ENCODE measurements at places on chromosomes 3 and 15.

- DNase-seq, result no peak
Measured at GRCh38 chr3:43185274-43185982, 79.5 kb upstream of the POMGNT2 start.

DNA sequence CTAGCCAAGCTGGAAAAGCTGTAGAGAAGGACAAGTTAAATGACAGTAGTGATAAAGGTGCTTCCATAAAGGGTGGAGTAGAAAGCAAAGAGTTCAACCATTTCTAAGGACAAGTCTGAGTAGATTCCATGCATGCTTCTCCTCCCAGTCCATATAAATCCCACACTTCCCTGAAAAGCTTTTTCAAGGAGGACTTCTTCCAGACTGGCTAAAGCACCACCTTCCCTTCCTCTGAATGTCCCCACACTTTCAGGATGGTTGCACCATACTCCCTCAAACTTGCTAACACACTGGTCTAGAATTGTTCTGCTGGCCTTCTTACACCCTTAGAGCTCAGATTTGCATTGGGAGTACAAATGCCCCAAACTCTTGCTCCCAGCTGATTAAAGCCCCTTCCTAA, 40.9 kb downstream of the FBN1 start:
- no peak for DNase-seq

DNA sequence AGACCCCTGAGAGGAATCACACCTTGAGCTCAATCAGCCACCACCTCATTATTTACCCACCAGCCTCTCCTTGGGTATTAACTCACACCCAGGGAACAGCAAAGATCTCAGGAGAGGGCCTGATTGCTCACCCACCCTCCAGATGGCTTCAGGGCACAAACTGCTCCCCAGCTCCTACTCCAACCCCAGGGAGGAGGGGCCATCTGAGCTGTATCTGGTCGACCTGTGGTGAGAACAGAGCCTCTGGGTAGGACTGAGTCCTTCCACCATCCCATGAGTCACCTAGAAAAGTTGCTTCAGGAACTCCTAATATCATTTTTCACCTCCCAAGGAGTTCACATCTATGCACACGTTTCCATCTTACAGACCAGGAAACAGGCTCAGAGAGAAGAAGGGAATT, 44.8 kb upstream of the HES1 start:
- no peak for DNase-seq

DNA sequence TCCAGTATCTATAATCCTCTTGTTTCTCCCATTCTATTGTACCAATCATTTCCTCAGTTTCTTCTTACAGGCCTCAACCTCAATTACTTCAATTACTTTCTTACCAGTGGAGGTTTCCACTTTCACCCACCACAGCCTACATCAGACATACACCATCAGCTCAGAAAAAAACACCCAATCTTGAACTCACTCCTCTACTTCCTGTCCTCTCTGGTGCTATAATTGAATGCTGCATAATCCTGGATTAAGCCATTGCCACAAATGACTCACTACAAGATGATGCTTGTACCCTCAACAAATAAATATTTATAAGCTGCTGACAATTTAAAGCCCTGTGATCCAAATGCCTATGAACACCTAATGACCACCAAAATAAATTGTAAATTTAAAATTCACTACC, 18.5 kb downstream of the RYK start:
- no peak for DNase-seq

GRCh38 chr3:112027826-112028225, 6.7 kb upstream of the TMPRSS7 start:
- no peak for DNase-seq

DNA sequence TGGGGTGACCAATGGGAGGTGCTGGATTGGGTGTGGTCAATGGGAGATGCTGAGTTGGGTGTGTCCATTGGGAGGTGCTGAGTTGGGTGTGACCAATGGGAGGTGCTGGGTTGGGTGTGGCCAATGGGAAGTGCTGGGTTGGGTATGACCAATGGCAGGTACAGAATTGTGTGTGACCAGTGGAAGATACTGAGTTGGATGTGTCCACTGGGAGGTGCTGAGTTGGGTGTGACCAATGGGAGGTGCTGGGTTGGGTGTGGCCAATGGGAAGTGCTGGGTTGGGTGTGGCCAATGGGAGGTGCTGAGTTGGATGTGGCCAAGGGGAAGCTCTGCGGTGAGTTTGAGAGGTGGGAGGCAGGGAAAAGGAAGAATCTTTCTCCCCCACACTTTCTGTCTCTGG, 250.0 kb upstream of the PROK2 start:
- DNase-seq, result no peak

GRCh38 chr15:58870451-58870850, 63.0 kb downstream of the SLTM start:
- DNase-seq, result no peak

GRCh38 chr15:93028632-93029213, 60.3 kb downstream of the RGMA start:
- DNase-seq, result no peak

GRCh38 chr3:9810433-9810770, 340 bp downstream of the TTLL3 start:
- no peak for DNase-seq

DNA sequence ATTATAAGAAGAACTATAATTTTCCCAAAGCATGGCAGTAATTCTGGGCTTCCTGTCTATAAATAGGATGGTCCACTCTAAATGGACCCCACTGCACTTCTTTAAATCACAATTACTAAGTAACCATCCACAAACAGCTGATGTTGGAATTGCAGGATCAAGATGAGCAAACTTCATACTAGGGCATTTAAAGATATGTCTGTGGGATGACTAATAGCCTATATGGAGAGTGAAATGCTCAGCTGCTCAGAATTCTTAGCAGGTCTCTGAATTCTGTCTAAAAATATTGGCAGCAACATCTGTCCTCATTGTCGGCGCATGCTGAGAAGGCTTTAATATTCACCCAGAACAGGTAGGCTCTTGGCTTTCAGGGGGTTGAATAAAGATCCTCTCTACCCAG, 140.4 kb downstream of the SATB1 start:
- DNase-seq, result no peak

DNA sequence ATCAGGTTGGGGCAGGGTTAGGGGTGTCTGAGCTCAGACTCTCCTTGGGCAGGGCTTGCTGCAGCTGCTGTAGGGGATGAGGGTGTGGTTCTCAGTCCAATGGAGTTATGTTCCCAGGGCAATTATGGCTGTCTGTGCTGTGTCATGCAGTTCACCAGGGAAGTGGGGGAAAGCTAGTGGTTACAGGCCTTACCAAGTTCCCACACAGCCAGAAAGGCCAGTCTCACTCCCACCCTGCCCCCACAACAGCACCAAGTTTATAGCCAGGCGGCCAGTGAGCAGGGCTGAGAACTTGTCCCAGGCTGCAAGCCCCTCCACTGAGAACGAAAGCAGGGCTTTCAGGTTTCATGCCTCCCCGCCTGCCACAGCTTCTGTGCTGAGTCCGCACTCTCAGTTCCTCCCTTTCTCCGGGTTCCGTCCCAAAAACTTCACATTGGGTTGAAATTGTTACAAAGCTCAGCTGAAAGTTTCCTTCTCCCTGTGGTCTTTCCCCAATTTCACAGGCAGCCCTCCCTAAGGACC, 19.6 kb upstream of the CPOX start:
- DNase-seq, result no peak

DNA sequence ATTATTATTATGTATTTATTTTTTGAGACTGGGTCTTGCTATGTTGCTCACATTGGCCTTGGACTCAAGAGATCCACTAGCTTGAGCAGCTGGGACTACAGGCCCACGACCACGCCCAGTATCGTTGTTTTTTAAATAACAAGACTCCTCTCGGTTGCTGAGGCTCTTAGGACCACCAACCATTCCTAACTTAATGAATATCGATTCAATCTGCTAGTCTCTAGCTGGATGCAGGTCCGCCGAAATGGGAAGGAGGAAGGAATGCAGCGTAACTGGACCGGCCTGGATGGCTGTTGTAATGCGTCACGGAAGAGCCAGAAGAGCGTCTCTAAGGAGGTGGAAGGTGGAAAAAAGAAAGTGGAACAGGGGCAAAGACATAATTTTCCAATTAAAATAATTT, 1.7 kb downstream of the ANXA2 start:
- DNase-seq, result no peak
